ENCODE measurements at places on chromosomes 16 and 17.

- DNase-seq = no peak
Measured at GRCh38 chr17:33725675-33726271, 432.7 kb upstream of the ASIC2 start.

DNA sequence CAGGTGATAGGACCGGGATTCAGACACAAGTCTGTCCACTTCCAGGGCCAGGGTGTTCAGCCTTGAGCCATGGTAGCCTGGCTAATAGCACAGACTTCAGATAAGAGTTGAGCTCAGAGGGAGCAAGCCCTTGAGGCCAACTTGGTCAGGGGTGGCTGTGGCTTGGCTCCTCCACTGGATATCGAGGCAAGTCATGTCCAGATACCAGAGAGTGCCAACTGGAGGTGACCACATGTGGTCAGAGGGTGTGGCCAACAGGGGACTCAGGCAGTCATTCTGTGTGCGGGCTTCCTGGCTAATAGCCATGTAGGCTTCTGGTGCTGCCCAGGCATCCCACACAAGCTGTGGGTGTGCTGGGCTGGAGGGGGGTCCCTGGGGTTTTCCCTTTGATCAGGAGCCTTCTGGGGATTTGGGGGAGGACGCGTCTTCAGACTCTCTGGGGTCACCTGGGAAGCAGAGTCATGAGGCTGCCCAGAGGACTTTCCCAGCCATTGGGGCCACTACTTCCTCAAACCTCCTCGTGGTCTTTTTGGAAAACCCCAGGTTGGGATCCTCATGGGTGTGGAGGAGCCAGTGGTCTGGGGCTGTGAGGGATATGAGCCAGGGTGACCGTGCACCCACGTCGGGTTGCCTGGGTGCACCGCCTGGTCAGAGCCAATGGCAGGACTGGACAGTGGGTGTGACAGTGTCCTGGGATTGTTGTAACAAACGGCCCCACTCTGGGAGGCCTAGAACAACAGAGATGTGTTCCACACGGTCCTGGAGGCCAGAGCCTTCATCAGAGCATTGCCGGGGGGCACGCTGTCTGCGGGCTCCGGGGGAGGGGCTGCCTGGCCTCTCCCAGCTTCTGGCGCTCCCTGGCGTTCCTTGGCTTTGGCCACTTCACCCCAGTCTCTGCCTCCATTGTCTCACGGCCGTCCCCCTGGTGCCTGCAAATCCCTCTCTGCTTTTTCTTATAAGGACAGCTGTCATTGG is 25.0 kb downstream of the COX4I1 start:
- no peak for DNase-seq

- no peak for DNase-seq
Measured at GRCh38 chr17:52026075-52026474, 132.4 kb downstream of the CA10 start.

DNA sequence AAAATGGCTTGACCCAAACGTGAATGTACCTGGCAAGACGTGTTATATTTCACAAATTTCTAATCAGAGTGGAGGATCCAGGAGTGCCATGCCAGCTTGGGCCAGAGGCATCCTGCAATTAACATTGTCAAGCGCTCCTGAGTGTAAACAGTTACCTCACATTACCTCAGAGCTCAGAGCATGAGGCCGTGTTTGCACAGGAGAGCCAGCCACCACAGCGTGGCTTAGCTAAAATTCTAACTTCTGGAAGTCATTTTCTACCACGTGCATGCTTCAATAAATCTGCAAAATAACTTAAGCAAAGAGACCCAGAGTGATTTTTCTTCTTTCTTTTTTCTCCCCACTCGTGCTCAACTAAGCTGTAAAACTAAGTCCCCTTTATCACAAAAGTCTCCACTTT is 769.0 kb downstream of the KCNJ2 start:
- no peak for DNase-seq

- no peak for DNase-seq
Measured at GRCh38 chr16:78435260-78435659, 335.8 kb downstream of the WWOX start.

DNA sequence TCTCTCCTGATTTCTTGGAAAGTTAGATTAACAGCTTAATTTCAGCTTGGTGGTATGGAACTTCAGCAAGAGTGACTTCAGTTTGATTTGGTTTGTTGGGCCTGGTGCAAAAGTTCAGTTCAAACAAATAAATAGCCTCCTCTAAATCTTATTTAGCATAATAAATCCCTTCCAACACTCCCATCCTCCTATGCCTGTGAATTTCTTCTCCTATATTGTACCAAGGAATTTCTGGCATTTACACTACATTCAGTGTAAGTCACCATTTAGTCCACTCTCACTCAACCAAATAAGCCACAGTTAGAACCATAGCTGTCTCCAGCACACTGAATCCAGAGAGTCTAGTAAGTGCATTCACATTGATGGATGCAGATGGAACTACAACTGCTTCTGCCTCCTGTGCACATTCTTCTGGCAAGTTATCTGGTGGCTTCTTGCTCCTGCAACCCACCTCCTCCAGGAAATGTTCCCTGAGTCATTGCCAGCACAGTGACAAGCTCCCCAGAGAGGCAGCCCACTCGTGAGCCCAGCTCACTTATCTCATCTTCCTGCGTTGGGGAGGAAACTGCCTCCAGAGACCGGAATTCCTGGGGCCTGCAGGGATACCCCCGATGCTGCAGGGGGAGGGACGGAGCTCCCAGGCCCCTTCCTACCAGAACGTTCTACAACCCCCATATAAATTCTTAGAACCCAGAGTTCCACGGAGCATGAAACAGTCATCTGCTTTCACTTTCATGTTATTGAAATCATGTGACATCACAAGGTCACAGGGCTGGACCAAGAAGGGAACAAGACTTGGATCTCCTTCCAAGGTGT is 318.3 kb downstream of the PHKB start:
- no peak for DNase-seq

- no peak for DNase-seq
Measured at GRCh38 chr17:76333673-76334505, 19.8 kb downstream of the PRPSAP1 start.

DNA sequence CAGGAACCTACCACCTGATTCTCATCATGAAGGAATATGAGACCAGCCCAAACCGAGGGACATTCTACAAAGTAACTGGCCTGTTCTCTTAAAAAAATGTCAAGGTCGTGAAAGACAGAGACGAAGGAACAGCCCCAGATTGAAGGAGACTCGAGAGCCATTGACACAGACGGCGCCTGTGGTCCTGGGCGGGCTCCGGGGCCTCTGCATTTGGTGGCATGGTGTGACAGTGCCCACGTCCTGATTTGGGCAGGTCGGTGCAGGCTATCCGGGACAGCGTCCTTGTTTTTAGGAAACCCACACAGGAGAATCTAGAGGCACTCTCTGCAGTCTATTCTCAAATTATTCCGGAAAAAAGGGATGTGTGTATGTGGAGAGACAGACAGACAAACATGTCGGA is 64.1 kb downstream of the ADCY9 start:
- DNase-seq = no peak

- DNase-seq = no peak
Measured at GRCh38 chr17:79840269-79840988, 1.2 kb upstream of the CBX4 start.

DNA sequence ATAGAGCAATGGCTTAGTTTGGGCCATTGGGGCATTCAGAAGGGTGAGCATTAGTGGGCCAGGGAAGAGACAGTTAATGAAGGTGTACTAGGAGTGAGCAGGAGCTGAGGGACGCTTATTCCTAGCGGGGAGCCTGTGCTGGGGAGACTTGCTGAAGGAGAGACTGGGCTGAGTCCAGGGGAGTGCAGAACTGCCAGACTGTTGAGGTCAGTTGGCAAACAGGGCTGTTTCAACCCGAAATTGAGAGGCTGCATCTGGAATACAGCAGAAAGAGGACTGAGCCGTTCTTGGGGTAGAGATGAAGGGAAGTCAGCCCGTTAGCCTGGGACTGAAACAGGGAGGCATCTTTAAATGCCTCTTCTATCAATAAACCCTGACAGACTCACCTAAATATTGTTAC is 33.2 kb downstream of the MAP2K6 start:
- DNase-seq = no peak

- DNase-seq = no peak
Measured at GRCh38 chr17:56436142-56436541, 157.4 kb upstream of the NOG start.

DNA sequence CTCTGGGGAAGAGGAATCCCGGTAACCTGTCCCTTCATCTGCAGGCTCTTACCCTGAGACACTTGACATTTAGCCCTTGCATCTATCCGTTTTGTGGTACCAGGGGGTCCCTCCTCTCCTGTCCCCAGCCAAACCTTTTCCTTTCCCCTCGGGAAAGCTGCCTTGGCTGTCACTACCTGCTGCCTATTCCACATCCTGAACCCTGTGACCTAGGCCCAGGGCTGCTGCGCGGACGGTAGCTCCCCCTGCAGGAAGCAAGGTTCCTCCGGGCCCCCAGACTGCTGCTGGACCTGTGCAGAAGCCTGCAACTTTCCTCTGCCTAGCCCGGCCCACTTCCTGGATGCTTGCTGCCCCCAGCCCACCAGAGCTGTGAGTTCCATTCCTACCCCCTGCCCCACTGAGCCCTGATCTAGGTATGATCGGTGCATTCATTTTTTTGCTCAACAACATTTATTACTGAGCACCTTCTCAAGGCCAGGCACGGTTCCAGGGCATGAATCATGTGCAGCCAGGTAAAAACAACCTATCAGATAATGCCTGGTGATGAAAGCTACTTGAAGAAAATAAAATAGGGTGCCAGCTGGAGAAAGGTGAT is 10.5 kb upstream of the ALDOA start:
- DNase-seq = peak; percentile 29

- no peak for DNase-seq
Measured at GRCh38 chr17:55304171-55304859, 39.6 kb downstream of the HLF start.

DNA sequence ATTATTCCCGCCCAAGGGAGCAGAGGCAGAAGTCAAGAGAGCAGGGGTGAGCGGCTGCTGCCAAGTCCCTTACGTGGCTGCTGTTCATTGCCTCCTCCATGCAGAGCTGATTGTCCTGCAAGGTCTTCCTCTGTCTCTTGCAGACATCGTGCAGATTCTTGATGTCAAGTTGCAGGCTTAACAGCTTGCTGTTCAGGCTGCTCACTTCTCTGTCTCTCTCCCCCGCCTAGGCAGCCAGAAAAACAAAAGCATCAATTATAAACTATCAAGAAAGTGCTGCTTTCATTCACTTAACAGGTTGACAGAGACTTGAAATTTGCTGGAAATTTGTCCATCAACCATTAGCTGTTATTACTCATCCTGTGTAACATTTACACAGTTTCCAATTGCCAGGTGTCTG is 7.3 kb downstream of the PMFBP1 start:
- DNase-seq = no peak

- DNase-seq = peak; percentile 31
Measured at GRCh38 chr16:74700438-74701225, at the start of gene MLKL. Gene MLKL (minus strand): TSS chr16:74700862. CDS start chr16:74695757, 5,105 bp downstream.

DNA sequence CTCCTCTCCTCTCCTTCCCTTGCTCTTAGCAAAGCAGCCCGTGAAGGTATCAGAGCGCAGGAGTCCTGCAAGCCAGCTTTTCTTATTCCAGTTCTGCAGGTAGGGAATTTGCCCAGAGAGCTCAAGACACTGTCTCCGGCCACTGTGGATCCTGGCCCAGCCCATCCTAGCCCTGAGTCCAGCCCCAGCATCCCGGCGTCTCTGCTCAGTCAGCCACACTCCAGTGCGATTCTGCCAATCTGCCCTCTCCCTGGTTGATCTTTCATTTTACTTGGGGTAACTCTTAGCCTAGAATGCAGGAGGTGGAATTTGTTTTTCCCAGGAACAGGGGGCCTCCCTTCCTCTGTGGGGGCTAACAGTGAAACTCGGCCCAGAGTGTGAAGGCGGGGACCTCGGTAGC is 176.9 kb upstream of the GSE1 start:
- DNase-seq = no peak

GRCh38 chr16:15038689-15039088 is 17.2 kb downstream of the NTAN1 start:
- no peak for DNase-seq

- DNase-seq = no peak
Measured at GRCh38 chr17:79156463-79157095, 82.0 kb downstream of the ENGASE start.

DNA sequence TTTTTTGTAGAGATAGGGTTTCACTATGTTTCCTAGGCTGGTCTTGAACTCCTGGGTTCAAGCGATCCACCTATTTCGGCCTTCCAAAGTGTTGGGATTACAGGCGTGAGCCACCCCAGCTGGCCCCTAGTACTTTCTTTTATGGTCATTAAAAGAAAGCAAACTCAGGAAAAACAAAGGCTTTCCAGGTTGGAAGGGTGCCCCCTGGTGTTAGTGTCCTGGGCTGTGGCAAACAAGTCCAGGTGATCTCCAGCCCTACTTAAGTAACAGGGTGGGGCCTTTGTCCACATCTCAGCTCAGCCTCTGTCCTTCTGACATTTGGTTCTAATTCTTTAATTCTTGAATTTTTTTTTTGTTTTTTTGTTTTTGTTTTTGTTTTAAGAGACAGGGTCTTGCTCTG is 6.9 kb downstream of the IGFBP4 start:
- no peak for DNase-seq

GRCh38 chr17:9987779-9988585 is 82.9 kb upstream of the RCVRN start:
- no peak for DNase-seq

GRCh38 chr17:51152766-51153209 is 571 bp upstream of the NME1 start:
- no peak for DNase-seq

DNA sequence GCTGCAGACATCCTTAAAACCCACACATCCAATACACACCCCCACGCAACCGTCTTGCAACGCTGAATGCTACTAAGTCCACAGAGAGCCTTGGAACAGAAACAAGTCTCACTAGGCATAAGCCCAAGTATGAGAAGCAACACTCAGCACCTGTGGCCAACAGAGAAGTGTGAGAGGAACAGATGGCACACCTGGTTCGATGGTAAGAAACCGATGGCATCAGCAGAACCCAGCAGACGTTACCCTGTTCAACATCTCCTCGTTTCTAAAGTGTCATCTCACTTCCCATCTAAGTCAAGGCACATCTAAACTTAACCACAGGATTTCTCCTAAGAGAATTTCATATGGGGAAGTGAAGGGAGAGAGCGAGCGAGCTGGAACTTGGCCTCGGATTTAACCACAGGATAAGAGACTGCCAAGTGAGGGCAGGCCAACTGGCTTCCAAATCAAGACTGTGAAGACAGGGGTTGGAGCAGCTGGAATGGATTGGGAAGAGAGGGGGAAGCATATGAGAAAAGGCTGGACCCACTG is 41.0 kb downstream of the NXPH3 start:
- DNase-seq = no peak

DNA sequence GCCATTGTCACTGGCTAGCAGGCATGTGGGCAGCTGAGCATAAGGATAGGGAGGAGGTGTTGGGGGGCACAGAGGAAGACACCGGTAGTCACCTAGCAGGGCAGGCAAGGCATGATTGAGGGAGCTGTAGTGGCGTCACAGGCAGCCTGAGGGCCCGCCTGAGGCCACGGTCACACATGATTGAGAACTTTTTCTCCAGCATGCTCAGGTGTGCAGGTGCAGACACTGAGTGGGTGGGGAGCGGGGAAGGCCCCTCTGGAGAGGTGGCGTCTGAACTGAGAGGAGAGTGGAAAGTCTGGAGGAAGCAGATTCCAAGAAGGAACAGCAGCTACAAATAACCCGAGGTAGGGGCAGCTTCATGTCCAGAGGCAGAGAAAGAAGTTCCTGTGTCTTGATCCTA is 10.9 kb upstream of the ARMC7 start:
- DNase-seq = no peak

Measured in T-helper 1 cell (primary cell).